CD4-positive, alpha-beta T cell treated with Interleukin-21 for 1 hour (primary cell): ENCODE measurements at places on chromosomes 2 and 18.

- DNase-seq: no peak
Measured at GRCh38 chr2:60481257-60481656, 72.2 kb downstream of the BCL11A start.

- no peak for DNase-seq
Measured at GRCh38 chr2:221581986-221582385, 9.9 kb upstream of the EPHA4 start.

DNA sequence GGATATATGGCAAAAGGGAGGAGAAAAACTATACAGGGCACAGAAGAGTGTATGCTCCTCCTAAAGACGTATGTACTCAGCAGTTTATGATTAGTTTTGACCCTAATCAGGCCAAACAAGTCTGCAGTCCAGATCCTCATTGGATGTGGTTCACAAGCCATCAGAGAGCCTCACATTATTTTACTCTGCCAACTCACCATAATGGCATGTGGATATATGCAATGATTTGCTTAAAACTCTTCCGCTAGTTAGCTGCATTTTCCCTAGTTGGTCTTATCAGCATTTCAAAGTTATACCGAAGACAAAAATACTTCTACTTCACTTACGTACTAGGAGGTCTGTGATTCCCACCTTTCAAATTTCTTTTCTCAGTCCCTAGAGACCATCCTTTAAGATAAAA is 198.4 kb downstream of the CMPK2 start:
- DNase-seq: no peak

DNA sequence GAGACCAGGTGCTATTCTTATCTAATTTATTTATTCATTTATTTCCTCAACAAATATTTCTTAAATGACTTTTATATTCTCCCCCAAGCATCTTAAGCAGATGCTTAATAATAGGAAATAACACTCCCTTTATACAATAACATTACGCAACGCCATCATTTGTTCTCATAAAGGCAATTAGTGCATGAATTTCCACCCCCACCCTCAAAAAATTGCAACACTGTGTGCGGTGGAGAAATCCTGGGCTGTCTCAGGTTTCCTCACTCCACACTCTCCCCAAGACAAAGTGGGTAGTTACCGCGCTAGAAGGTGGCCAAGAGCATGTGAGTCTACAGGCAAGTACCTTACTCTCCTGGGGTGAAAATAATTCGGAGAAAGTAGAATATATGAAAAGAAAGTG is 37.0 kb upstream of the CTDP1 start:
- peak; percentile 10 for DNase-seq

DNA sequence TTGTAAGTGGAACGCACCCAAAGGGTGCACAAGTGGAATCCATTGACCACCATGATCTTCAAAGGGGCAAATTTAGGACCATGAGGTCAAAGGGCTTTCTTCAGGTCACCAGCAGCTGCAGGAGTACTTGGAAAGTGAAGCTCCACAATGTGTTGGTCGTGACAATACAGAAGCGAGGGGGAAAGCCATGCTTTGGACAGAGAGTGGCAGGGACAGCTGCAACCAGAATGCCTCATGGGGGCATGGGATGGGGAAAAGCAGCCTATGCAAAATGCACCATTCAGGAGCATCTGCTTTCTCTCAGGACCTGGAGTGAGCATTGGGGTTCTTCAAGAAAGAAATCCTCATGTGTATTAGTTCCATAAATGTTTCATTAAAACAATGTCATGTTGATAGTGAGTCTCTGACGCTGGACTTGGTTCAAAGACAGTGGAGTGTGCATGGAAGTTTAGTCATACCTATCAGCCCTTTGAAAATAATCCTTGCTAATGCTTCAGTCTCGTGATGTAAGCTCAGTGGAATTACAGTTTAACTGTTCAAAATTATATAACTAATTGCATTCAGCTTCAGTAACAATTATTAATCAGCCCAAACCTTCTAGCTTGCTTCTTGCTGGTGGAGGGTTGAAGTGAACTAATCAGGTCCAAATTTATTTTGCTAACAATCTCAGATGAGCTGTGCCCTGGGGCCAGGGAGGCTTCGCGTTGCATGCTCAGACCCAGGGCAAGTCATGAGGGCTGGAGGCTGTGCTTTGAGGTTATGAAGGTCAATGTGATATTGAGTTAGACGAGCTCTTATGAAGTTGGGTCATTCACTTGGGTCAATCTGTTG is 41.6 kb downstream of the ACKR3 start:
- no peak for DNase-seq

- DNase-seq: peak; percentile 16
Measured at GRCh38 chr2:119126650-119127049, 31.9 kb downstream of the C1QL2 start.

- no peak for DNase-seq
Measured at GRCh38 chr2:608711-609110, 68.5 kb downstream of the TMEM18 start.

GRCh38 chr18:62461591-62461990 is 61.2 kb upstream of the ZCCHC2 start:
- DNase-seq: no peak

- no peak for DNase-seq
Measured at GRCh38 chr2:7759898-7760297, 842.7 kb downstream of the RNF144A start.

DNA sequence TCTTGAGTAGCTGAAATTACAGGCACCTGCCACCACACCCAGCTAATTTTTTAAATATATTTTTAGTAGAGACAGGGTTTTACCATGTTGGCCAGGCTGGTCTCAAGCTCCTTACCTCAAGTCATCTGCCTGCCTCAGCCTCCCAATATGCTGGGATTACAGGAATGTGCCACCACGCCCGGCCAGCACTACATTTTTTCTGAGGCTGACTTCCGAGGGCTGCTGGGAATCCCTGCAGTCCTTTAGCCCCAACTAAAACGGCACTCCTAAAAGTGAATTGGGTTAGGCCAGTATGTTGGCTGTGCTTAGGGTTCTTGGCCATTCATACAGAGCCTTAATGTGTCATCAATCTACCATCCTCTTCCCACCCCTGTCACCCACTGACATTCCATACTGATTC is 375.4 kb downstream of the DCC start:
- DNase-seq: no peak

- no peak for DNase-seq
Measured at GRCh38 chr2:72431737-72432136, 284.1 kb upstream of the CYP26B1 start.

DNA sequence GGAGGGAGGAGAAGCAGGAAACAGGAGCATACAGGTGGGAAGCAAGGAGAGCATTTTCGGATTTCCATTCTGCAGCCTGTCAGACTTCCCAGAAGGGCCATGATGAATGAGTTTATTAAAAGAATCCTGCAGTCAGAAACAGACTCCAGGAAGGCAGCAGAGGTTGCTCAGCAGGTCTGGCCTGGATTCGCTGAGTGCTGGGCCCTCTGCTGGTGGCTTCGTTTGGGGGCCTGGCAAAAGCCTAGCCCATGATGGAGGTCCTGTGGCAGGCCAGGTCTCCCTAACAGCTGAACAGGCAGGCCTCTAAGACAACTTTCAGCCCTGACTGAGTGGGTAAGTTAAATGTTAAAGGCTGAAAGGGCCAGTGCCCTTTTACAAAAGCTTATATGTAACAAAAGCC is 108.2 kb upstream of the CAPN13 start:
- no peak for DNase-seq

DNA sequence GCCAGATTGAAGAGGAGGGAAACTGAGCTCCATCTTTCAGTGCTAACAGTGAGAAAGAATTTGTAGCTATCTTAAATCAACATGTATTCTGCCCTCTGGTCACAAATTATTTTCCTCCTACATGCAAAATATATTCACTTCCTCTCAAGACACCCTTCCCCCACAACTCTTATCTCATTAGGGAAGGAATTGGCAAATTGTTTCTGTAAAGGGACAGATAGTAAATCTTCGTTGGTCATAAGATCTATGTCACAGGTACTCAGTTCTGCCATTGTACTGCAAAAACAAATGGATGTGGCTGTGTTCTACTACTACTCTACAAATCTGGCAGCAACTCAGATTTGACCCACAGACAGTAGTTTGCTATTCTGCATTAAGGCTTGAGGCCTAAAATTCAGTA is 53.0 kb upstream of the CYP20A1 start:
- DNase-seq: no peak

GRCh38 chr2:36915627-36916026 is 50.7 kb downstream of the STRN start:
- DNase-seq: no peak

GRCh38 chr2:233267516-233268245 is 16.2 kb downstream of the ATG16L1 start:
- peak; percentile 91 for DNase-seq

DNA sequence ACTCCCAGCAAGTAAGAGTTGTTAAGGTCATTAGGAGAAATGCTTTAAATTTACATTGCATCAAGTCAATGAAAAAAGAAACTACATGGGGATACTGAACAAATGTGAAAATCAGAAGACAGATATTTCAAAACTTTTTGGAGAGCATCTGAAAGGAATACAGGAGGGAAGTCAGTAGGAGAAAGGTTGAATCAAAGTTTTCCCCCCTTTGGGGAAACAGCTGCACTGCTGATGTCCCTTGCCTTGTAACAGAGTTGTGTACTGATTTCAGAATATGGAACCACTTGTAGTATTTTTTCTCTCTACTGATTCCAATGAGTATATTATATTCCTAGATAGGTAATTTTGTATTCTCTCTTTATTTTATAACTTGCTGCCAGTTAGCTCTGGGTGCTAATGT is 592.5 kb upstream of the ZEB2 start:
- no peak for DNase-seq

DNA sequence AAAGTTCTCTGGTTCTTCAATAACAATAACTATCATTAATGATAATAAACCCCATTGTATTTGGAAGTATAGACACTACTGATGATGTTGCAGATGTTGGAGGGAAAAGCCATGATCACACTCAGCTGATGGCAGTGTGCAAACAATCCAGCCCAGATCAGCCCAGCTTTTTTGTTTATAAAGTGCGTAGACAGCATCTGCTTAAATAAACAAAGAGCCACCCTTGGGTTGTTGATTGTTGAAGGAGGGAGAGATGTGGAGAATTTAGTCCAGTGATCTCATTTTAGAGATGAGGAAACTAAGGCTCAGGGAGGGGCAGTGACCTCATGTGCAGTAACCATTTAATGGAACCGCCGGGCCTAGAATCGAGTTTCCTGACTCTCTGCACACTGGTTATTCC is 56.0 kb upstream of the MEX3C start:
- no peak for DNase-seq

GRCh38 chr2:88770016-88770415 is 78.5 kb downstream of the RPIA start:
- DNase-seq: no peak

GRCh38 chr2:224691563-224691962 is 24.6 kb downstream of the CCDC195 start:
- DNase-seq: no peak

- no peak for DNase-seq
Measured at GRCh38 chr2:12727641-12728040, 10.9 kb downstream of the TRIB2 start.

DNA sequence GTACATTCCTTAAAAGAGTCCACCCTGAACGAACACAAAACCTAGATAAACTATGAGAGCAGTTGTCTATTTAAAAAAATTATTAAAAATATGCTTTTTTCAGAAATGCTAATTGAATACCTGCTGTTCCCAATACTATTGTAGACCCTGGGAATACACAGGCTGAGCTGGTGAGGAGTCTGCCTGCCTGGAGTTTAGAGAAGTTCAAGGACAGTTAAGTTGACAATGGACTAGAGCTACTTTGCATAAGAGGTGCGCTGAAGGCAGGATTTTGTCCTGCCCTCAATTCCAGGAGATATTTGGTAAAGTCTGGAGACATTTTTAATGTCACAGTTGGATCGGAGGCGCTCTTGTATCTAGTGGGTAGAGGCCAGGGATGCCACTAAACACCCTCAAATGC is 110.2 kb downstream of the SETBP1 start:
- DNase-seq: no peak

GRCh38 chr2:197309691-197310231 is 819 bp downstream of the ANKRD44 start:
- peak; percentile 45 for DNase-seq

- no peak for DNase-seq
Measured at GRCh38 chr2:42693688-42694479, 70.1 kb downstream of the OXER1 start.

DNA sequence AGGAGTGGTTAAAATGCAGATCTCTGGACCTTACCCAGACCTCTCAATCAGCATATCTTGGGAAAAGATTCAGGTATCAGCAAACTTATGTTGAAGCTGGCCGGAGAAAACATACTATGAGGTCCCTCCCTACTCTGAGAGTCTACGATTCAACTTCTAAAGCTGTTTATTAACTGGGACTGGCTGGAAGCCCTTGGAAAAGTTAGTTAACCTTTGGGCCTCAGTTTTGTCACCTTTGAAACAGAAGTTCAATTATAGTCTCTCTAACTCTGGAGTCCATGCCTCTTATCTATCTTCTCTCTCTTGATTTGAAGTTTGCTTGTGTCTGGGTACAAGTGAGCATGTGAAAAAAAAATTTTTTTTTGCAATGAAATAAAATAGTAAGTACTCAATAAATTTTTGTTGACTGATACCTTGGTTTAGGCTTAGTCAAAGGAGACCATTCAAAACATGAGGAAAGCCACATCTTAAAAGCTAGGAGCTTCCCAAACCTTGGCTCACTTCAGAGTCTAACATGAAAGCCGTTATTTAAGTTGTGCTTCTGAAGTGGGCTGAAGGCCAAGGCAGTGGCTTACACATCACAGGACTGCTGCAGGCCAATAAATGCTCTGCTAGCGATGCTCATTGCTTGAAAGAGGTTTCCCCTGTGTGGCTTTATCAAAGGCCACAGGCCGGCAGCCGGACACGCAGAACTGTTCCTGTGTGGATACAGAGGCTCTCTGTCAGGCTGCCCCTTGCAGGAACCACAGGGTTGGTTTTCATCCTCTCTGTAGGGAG is 110.6 kb upstream of the FAM136A start:
- no peak for DNase-seq
